Hepatic stellate cell (primary cell): ENCODE measurements at places on chromosomes 12 and 14.

- DNase-seq = no peak
These were observed 27.6 kb downstream of the CACNA2D4 start for GRCh38 chr12:1890810-1891209.

DNA sequence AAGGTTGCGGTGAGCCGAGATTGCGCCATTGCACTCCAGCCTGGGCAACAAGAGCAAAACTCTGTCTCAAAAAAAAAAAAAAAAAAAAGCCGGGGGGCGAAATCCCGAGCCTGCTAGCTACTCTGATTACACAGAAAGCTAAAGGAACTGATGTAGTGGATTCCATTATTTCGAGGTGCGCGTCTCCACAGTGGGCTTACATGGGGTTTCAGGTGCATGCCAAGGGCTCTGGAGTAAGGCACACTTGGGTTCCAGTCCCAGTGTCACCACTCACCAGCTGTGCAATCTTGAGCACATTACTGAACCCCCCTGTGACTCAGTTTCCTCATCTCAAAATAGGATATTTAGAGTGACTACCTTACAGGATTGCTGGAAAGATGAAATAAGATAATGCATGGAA lies 1.7 kb upstream of the RAB15 start:
- no peak for DNase-seq

DNA sequence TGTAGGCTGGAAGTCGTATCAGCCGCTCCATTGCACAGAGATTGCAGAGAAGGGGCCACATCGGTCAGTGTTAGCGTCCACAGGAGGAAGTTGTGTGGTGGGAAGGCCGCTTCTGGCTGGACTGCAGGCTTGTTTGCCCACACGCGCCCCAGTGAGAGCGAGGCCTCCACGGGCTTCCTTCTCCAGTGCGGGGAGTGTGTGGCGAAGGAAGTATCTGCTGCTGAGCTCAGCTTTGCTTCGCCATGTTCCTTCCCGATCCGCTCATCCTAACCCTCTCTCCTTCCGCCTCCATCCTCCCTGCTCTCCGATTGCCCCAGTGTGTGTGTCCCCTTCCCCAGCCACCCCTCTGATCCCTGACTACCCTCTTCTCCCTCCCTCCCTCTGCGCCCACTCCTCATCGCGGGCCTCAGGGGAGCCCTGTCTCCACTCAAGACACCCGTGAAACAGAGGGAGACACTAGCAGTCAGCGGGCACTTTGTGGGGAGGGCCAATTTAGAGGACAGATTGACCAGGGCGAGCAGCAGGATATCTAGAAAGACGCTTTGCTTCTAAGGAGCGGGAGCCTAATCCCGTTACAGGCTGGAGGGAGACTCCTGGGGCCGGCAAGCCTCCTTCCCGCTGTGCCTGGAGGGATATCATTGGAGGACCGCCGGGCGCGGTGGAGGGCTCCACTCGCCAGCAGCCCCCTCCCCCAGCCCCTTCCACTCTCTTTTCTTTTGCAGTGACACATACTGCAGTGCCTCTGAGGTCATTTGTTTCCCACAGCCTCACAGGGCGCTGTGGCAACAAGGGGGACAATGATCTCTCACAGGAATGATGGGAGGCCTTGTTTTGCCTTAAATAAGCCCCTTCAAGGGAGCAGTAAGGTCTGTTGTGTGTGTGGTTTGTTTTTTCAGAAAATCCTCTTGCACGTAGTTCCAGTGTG lies 428.8 kb downstream of the ZFP36L1 start:
- peak; percentile 45 for DNase-seq

GRCh38 chr14:55580470-55581341 lies 699 bp downstream of the KTN1 start:
- DNase-seq = peak; percentile 32

- DNase-seq = no peak
These were observed 262.4 kb upstream of the PDE3A start for GRCh38 chr12:20105943-20106342.

GRCh38 chr14:35375558-35376025 lies 29.0 kb downstream of the NFKBIA start:
- no peak for DNase-seq

DNA sequence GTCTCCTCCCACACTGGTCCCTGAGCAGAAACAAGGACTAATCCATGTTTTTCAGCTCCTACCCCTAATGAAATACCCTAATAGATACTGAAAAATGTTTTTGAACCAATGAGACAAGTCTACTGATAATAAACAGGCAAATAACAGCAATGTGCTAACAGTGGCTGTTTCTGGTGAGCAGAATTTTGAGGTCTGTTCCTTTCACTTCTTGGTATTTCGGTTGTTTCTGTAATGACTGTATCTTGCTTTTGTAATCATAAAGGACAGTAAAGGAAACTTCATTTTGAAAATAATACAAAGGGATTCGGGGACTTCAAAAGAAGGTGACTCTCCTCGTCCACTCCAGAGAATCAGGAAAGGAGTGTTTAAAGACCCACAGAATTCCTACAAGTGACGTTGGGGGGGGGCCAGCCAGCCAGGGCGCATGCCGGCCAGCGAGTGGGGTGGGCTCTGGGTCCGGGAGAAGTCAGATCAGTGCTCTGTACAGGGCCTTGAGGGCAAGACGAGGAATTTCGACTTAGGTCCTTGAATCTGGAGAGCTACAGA lies 1.1 kb upstream of the CD9 start:
- DNase-seq = no peak

DNA sequence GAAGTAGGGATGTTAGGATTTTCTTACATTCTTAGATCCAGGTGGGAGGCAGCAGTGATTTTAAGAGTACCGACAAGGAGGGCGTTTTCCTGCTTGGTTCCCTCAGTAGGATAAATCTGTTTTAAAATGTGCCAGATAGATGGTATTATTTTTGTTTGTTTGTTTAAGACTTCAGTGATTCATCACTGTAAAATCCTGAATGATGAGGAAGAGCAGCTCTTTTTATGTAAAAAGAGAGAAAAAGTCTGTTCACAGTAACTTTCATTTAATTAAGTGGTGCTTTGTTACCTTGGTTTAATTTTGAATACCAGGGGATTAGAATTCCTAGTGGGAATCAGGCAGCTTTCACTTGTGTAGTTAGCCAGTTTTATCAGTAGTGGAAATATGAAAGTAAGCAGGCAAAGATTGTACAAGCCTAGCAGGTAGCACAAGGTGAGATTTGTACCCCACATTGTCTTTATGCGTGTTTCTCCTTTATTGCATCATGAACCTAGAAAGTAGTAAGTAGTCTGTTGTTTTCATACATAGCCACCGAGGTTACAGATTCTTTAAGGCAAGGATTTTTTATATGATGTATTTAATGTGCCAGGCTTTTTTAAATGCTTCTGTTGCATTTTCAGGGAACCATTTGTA lies 349.6 kb downstream of the CCDC91 start:
- no peak for DNase-seq

- peak; percentile 35 for DNase-seq
These were observed 774 bp upstream of the MANSC4 start for GRCh38 chr12:27780612-27781408.
